ENCODE measurements at places on chromosomes 2 and 18.

GRCh38 chr18:23668731-23669130 lies 6.0 kb upstream of the ANKRD29 start:
- no peak for DNase-seq

DNA sequence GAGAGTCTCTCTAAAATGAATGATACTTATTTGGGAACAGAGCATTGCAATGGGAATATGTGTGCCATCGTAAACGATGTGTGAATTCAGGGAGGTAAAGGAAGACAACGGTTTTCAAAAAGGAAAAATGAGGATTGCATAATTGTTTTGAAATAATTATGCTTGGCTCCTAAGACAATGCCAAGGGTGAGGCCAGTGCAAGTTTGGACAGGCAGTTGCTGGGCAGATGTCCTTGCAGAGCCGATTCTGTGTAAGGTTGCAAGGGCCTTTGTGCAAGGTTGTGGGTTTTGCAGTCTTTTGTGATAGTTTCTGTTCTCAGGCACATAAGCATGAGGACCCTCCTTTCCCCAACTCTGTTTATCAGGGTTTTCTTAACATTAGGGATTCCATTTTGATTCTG lies 70.0 kb upstream of the ZNF236 start:
- no peak for DNase-seq

DNA sequence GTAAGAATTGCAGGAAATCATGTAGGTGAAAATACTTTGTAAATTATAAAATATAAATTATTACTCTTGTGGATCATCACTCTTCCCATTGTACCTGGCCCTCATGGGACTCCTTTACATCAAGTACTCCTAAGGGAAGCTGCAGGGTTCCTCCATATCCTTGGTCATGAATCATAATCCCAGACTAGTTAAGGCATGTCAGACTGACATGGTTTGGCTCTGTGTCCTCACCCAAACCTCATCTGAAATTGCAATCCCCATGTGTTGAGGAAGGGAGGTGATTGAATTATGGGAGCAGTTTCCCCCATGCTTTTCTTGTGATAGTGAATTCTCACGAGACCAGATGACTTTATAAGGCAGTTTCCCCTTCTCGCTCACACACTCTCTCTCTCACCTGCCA lies 77.1 kb downstream of the CMPK2 start:
- DNase-seq: no peak

GRCh38 chr18:27004056-27004829 lies 138.7 kb upstream of the AQP4 start:
- no peak for DNase-seq

DNA sequence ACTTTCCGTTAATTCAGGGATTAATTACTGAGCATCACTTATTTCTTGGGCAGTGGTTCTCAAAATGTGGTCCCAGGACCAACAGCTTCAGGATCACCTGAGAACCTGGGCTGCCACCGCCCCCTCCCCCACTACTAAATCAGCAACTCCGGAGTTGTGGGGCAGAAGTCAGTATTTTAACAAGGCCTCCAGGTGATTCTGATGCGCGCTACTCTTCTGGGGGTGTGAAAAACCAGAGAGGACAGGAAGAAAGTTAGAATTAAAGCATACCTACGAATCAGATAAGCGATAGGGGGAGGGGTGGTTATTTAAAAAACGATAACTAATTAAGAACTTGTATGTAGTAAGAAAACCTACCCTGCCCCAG lies 319 bp downstream of the ZSCAN30 start:
- DNase-seq: no peak

GRCh38 chr2:199757233-199757870 lies 93.6 kb downstream of the FTCDNL1 start:
- DNase-seq: no peak

- DNase-seq: no peak
These were observed 29.2 kb downstream of the MTHFD2 start for GRCh38 chr2:74227646-74228045.

DNA sequence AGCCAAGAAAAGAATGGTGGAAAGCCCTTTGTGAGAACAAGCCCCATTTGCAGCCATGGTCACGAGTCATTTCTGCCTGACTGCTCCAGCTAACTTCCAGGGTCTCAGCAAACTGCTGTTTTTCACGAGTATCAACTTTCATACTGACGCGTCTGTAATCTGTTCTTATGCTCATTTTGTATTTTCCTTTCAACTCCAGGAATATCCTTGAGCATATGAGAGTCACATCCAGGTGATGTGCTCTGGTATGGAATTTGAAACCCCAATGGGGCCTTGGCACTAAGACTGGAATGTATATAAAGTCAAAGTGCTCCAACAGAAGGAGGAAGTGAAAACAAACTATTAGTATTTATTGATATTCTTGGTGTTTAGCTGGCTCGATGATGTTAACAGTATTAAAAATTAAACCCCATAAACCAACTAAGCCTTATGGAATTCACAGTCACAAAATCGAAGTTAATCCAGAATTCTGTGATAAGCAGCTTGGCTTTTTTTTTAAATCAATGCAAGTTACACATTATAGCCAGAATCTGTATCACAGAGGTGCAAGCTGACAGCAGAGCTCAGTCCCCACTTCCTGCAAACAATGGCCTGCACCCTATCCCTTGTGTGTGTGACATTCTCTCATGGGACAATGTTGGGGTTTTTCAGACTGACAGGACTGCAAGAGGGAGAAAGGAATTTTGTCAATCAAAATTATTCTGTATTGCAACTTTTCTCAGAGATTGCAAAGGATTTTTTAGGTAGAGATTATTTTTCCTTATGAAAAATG lies 26.1 kb downstream of the SLC14A1 start:
- no peak for DNase-seq

GRCh38 chr2:66568650-66569300 lies 133.8 kb downstream of the MEIS1 start:
- no peak for DNase-seq

DNA sequence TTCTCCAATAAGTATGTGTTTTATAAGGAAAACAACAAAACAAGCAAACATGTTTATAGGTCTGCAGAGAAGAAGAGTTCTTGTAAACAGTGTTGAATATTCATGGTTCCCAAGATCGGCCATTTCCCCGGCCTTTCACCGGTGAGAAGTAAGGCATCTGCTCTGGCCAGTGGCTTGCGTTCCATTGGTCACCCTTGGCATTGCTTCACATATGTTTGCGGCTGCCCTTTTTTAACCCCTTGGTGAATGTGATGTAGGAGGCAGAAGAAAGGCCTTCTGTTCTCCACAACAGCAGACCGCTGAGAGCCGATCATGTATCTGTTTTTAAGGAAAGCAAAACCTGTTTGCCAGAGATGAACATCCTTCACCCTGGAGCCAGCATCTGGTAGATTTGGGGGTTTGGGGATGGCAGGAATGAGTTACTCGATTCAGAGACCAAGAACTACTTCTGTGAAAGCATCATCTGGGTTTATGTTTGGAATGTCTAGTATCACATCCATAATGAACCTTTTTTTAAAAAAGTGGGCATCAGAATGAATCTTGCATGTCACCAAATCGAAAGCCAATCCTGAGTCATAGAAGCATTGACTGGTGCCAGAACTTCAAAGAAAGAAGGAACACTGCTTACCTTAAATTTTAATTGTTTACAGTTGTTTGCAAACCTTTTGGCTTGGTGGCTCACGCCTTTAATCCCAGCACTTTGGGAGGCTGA lies 112.3 kb downstream of the AGAP1 start:
- no peak for DNase-seq

DNA sequence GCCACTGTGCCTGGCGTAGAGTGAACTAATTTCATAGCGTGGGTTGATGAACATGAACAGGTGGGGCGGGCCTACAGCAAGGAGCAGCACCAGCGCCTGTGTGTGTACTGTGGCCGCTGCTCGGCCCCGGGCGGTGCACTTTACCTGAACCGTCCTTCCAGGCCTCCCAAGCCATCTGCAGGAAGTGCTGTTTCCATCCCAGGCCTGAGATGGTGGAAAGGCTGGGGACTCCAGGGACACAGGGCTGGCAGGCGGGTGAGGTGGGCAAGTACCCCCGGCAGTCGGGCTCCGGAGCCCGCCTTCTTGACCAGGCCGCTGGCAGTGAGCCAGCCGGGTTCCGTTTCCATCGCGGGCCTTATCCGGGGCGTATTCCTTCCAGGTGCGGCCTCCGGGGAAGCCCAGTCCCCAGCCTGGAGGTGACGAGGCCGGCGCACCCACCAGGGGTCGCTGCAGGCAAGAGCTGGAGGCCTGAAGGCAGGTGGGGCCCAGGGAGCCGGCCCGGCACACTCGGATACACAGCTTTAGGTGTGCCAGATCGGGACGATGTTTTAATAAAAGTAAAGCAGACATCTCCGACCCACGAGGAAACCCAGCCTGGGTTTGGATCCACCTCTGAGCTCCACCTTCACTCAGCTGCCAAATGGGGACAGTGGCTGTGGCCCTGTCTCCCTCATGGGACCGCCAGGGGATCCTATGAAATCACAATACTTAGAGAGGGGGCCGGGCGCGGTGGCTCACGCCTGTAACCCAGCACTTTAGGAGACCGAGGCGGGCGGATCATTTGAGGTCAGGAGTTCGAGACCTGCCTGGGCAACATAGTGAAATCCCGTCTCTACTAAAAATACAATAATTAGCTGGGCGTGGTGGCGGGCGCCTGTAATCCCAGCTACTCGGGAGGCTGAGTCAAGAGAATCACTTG lies 22.7 kb upstream of the PDIA6 start:
- DNase-seq: no peak

GRCh38 chr2:145085612-145086011 lies 565.7 kb upstream of the ZEB2 start:
- no peak for DNase-seq

GRCh38 chr2:50645346-50645745 lies 386.6 kb downstream of the NRXN1 start:
- no peak for DNase-seq

- no peak for DNase-seq
These were observed 251.7 kb upstream of the SIX2 start for GRCh38 chr2:45260946-45261345.

DNA sequence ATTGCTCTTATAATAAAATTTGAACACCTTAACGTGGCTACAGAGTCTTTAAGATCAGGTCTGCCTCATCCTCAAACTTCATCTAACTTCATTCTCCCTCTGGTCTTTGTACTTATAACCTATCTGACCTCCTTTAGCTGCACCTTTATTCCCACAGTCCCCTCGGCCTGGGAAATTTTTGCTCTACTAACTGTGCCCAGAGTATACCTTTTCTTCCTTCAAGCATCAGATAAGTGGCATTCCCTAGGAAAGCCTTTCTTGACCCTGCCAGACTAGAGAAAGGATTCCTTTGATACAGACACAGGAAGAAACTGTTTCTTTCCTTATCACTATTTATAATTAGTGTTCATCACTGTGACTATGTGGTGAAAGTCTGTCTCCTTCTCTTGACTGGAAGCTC lies 79.2 kb upstream of the RPRM start:
- no peak for DNase-seq

GRCh38 chr2:44001716-44002115 lies 5.9 kb upstream of the LRPPRC start:
- no peak for DNase-seq

- no peak for DNase-seq
These were observed 131.2 kb downstream of the TRIB2 start for GRCh38 chr2:12847694-12848575.

- DNase-seq: no peak
These were observed 33.4 kb upstream of the ITGA6 start for GRCh38 chr2:172394002-172394401.

DNA sequence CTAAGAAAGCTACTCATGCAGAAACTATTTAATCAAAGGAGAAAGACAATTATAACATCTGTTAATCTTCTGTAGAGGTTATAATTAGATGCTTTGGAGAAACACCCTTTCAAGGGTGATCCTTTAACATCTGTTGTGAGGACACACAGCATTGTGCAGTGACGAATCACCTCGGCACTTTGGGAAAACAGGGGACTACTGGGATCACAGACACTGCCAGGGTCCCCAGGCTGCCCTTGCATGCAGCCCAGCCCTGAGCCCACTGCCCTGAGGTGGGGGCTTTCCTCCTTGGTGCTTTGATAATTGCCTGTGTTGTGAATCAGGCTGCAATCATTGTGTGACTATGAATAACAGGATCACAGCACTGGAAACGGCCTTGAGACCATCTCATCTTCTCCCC lies 10.6 kb downstream of the NCKAP5 start:
- DNase-seq: no peak

DNA sequence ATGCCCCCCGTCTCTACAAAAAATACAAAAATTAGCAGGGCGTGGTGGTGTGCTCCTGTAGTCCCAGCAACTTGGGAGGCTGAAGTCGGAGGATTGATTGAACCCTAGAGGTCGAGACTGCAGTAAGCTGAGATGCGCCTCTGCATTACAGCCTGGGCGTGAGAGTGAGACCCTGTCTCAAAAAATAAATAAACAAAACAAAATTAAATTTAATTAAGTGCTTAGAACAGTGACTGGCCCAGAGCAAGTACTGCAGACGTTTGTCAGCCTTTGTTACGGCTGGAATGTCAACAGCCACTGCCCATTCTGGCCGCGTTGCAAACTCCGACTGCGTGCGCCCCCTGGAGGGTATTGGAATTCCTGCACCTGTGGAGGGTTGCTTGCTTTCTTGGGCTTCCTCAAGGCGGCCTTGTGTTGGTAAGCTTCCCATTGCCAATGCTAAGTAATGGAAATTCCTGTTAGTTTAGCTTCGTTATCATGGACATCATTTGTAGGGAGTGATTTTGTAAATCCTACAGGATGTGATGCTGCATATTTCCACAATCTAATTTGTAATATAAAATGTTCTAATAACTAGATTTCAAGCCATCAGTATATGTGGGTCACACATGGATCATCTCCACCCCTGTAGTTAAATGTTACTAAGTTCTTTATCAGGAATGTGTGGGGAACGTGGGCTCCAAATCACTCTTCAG lies 15.9 kb upstream of the ATP6V1B1 start:
- peak; percentile 15 for DNase-seq

DNA sequence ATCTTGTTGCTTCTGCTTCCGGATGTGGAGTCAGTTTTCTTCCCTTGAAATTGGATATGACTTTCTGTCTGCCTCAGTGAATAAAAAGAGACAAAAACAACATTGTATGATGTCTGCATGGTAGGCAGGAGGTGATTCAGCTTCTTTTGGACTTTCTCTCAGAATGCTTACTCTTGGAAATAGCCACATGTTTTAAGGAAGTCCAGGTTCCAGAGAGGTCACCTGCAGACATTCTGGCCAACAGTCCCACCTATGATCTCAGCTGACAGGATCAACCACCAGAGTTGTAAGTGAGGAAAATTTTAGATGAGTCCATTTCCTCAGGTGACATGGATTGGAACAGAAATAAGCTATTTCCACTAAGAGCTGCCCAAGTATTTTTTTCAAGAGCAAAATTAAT lies 508.7 kb upstream of the FAM98A start:
- DNase-seq: no peak

GRCh38 chr18:13392029-13392750 lies 173.6 kb downstream of the LDLRAD4 start:
- no peak for DNase-seq

DNA sequence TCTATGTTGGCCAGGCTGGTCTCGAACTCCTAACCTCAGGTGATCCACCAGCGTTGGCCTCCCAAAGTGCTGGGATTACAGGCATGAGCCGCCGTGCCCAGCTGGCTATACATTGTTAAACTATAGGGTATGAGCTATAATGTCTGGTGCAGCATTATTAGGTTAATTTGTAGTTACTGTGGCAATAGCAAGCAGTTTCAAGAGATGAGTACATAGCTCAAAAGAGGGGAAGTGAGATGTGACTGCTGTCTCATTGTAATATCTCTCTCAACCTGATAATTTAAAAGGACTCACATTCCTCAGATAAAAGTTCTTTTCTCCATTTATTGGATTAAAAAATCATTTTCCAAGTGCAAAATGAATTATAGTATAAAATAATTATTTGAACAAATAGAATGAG lies 116.4 kb downstream of the INO80D start:
- DNase-seq: no peak

GRCh38 chr2:84686783-84687476 lies 170.6 kb downstream of the DNAH6 start:
- no peak for DNase-seq

- DNase-seq: no peak
These were observed 131.4 kb upstream of the SLC1A4 start for GRCh38 chr2:64857581-64858471.

All from HS-5 (cell line).